ENCODE measurements at places on chromosomes 6 and 20.

GRCh38 chr20:57843941-57844625 is 134.3 kb upstream of the PMEPA1 start:
- peak; percentile 22 for DNase-seq

- DNase-seq: peak; percentile 91
These were observed 168.9 kb upstream of the UST start for GRCh38 chr6:148577687-148578488.

- no peak for DNase-seq
These were observed 81.0 kb downstream of the HIVEP2 start for GRCh38 chr6:142863981-142864380.

DNA sequence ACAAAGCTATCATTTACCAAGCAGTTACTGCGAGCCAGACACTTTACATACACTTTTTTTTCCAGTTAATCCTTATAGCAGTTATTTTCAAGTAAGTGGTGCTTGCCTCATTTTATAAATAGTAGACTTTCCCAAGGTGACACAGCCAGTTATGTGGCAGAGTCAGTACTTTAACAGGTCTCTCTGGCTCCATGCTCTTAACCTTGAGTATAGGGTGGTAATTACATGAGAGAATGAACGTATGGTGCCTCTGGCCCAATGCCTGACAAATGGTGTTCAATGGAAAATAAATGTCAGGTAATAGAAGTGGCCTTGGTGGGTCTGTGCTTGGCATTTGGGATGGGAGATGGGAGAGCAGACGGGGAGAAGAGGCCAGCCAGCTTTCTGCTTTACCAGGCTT is 316.3 kb downstream of the SLC35F1 start:
- no peak for DNase-seq

DNA sequence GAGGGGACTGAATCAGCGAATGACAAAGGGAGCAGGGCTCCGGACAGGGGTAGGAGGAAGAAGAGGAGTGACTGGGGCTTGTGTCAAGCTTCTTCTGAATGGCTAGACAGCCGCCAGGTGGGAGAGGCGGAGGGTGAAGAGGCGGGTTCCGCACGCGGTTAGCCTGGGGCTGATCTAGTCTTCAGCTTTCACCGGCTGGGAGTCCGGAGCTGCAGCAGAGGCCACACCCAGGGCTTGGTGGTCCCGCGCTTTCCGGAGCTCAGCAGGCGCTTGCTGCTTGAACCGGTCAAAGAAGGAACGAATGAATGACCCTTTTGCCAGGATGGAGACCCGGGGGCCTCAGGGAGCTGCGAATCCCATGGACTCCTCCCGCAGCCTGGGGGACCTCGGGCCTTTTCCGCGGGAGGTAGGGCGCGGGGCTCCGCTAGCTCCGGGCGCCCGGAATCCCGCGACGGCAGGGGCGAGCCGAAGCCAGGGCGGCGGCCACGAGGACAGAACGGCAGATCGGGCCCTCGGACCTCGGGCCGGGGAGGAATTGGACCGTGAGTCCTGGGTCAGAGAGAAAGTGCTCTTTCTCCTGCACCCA is at the start of gene C6orf141:
C6orf141 (plus strand) TSS at position 177 of the 586 bp plus-strand sequence; CDS start at position 302, 125 bp downstream.
- DNase-seq: peak; percentile 90

DNA sequence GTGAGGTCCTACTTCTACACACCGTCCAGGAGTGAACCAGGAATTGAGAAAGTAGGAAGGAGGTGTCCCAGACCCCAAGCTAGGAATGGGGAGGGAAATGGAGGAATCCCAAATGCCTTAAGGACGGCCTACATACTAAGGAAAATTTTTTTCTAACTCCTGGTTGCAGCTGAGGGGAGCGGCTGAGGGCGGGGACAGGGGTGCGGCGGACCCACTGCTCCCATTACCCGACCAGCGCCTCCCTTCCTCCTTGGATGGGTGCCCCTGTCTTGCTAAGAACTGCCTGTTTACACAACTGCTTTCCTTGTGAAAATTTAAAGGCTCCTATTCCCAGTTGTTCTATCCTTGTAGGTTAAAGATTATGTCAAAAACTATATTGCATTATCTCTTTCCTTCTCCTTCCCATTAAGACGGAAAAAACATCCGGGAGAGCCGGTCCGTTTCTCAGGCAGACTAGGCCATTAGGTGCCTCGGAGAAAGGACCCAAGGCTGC is 699 bp upstream of the HSPA1B start:
- peak; percentile 76 for DNase-seq

DNA sequence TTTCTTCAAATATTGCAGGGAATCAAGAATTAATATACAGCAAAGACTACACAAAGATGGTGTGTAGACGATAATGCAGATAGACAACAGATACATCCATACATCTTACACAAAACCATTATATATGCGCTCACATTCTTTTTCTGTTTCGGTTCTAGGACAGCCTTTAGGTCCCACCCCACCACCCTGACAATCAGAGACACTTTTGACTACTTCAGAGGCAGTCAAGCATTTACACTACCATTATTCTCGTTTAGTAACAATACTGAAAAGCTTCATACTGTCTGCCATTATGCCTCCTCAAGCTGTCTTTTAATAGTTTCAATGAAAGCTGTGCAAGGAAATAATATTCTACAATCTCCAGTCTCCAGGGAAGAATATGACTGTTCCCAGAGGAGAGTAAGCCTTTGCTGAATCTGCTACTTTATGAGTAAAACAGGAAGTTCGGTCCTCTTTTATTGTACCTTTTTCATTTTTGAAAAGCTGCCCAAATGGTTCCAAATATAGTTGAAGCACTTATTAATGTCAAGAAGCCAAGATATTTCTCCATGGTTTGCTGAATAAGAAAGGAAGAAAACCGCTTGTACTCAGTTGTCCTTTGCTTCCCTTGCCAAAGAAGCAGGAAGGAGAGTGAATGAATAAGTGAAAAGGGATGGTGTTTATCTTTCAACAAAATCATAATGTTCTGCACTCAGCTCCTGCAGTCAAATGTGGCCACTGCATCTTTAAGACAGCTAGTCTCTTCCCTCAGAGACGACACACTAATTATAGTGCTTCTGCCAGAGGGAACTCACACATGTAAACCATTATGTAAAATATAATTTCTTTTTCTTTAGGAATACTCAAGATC is 468.3 kb downstream of the CDC5L start:
- DNase-seq: no peak
